ENCODE measurements at places on chromosomes 3 and 15. TPM values are rescaled to one million over a fixed set of nuclear protein-coding genes. Genes with fewer than 3 reads are reported as not detected.

DNA sequence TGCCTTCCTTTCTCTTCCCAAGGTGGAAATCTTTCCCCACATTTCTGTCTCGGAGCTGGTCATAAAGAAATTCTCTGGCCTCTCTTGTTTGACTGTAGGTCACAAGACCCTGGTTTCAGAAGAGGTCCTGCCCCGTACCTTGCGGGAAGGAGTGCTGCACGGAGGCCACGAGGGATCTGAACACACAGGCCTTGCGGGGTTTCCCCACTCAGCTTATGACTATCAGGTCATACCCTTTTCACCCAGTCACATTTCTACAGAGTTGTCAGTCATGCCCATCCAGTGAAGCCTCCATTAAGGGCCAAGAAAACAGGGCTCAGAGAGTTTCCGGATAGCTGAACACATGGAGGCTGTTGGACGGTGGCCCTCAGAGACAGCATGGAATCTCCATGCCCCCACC lies 54.7 kb upstream of the ATP13A3 start:
- DNase-seq, result no peak

GRCh38 chr3:49358884-49359225 lies 702 bp upstream of the GPX1 start:
- no peak for DNase-seq

DNA sequence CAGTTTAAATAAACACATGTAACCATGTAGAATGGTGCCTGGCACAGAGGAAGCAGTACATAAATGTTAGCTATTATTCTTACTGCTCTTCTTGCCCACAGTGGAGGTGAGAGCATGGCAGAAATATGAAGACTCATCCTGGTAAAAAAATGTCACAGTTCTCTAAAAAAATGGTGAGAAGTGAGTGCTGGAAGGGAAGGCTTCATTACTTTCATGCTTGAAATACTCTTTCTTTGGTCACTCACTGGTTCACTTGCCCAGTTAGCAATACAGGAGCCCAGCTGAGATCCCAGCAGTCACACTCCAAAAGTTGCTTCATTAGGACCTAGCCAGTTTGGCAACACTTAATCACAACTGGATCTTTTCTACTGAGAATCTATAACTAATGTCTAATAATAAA lies 1017.2 kb downstream of the TUSC7 start:
- no peak for DNase-seq

GRCh38 chr3:37820286-37820685 lies 41.4 kb upstream of the CTDSPL start:
- DNase-seq, result no peak

DNA sequence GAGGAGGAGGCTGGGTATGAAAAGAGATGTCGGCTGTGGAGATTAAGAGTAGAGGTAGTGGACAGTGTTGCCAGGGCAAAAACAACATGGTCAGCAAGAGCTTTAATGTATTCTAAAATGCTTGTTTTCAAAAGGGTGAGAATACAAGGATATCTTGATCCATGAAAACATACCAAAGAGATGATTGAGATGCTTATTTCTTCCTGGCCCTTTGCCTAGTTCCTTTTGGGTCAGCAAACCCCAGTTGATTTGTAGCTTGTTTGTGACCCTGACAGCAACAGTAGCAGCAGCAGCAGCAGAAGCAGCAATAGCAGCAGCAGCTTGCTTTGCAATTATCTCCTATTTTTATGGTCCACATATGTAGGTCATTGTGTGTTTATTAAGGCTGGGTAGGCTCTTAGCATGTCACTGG lies 337.3 kb downstream of the LPP start:
- peak; percentile 16 for DNase-seq

DNA sequence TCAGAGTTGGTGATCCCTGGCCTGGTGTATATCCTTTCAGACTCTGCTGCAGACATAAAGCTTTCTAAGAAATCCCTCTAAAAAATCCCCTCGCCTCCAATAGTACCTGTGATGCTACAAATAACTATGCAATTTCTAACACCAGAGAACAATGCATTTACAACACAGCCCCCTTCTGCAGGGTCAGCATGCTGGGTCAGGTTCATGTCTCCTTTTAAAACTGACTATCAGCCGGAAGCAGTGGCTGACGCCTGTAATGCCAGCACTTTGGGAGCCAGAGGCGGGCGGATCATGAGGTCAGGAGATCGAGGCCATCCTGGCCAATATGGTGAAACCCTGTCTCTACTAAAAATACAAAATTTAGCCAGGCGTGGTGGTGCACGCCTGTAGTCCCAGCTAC lies 77.0 kb upstream of the SPATA12 start:
- no peak for DNase-seq

- peak; percentile 46 for DNase-seq
These were observed 785 bp downstream of the MFSD1 start for GRCh38 chr3:158802409-158803268.

- DNase-seq, result no peak
These were observed 937.2 kb downstream of the ZPLD1 start for GRCh38 chr3:103372031-103372430.

GRCh38 chr3:108468577-108468976 lies 41.8 kb downstream of the MYH15 start:
- DNase-seq, result no peak

The SMAD6 gene
- total RNA-seq, result 27.2 TPM

The CHRD gene
- 4.6 TPM for total RNA-seq

The FETUB gene
- total RNA-seq, result not detected

Data from fibroblast of the aortic adventitia (primary cell).